ENCODE measurements at places on chromosomes 2 and 18.

- no peak for DNase-seq
Observed at GRCh38 chr2:223467196-223467595, 135.0 kb downstream of the SCG2 start.

GRCh38 chr2:105142239-105142638 is 99.3 kb upstream of the GPR45 start:
- no peak for DNase-seq

DNA sequence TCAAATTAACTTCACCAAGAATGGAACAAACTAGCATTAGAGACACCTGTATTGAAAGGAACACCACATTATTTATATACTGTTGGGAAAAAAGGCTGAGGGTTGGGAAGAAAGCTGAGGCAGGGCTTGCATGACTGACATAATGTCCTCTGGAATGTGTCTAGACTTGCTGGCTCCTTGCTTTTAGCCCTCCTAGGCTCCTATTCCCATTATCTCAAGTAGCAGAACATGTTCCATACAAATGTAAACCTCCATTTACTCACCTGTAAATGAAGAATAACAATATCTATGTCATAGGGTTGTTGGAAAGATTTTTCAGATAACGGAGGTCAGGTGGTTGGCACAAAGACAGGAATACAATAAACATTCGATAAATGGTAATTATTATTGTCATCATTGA is 976 bp upstream of the ACADL start:
- peak; percentile 10 for DNase-seq

GRCh38 chr2:105324732-105325131 is 4.8 kb downstream of the TGFBRAP1 start:
- peak; percentile 93 for DNase-seq

GRCh38 chr2:118850901-118851415 is 3.5 kb upstream of the EN1 start:
- no peak for DNase-seq

DNA sequence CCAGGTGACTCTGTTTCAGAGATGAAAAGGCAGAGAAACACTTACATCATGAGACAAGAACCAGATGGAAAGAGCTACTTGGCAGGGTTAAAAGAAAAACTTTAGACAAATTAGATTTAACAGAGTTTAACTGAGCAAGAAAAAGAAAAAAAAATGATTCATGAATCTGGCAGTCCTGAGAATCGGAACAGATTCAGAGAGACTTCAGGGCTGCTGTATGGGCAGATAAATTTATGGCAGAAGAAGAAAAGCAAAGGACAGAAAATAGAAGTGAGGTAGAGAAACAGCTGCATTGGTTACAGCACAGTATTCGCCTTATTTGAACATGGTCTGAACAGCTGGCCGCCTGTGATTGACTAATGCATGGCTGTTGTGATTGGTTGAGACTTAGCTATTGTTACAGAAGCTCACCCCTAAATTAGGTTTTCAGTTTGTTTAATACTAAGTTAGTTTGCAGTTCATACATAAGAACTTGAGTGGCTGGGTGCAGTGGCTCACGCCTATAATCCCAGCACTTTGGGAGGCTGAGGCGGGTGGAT is 43.0 kb upstream of the RHOB start:
- peak; percentile 71 for DNase-seq

GRCh38 chr2:62604336-62604735 is 98.3 kb upstream of the TMEM17 start:
- DNase-seq, result peak; percentile 36

DNA sequence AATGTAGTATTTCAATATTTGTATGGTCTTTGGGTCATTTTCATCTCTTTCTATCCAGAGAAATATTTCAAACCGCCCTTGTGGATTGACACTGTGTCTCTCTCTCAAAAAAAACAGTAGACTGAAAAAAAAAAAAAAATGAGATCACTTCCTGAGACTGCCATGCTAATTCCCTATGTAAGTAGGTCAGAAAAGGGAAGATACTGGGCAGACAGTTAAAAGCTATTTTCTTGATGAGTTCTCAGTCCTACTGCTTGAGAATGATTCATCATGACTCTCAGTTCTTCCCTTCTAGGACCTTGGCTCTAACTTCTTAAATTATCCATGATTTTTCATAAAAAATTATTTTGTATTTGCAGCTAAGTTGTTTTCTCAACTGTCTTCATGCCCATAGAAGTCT is 672.3 kb upstream of the REG3G start:
- no peak for DNase-seq

- DNase-seq, result no peak
Observed at GRCh38 chr2:74941284-74941683, 17.2 kb upstream of the POLE4 start.

DNA sequence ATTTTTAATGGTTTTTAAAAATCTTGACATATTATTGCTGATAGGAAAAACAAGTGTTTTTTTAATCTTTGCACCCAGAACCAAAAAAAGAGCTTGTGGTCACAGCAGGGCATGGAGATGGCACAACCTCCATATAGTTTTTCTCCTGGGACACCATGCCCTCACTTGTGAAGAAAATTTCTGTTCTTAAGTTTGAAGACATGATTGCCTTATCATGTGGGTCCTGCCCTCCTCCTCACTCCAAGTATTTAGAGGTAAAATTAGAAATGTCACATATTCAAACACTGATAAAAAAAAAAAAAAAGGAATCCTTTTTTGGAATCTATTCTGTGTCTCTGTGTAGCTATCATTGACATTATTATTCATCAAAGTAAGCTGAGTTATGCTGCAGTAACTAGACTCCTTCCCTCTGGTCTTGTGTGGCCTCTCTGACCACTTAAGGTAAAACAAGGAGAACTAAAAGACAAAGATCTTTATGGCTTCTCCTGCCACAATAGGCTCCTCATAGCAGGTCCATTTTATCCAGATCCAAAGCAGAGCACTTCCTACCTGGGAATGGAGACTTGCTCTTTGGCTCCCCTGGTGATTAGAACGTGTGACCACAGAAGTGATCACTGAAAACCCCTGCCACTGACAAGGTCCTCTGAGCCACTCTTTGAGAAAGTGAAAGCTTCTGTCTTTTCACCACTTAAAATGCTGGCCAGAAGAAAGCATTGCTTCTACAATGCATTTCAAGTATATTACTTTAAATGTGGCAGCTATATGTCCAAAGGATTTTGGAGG is 19.8 kb downstream of the ADD2 start:
- no peak for DNase-seq

GRCh38 chr2:11829324-11829946 is 83.0 kb downstream of the LPIN1 start:
- peak; percentile 42 for DNase-seq

DNA sequence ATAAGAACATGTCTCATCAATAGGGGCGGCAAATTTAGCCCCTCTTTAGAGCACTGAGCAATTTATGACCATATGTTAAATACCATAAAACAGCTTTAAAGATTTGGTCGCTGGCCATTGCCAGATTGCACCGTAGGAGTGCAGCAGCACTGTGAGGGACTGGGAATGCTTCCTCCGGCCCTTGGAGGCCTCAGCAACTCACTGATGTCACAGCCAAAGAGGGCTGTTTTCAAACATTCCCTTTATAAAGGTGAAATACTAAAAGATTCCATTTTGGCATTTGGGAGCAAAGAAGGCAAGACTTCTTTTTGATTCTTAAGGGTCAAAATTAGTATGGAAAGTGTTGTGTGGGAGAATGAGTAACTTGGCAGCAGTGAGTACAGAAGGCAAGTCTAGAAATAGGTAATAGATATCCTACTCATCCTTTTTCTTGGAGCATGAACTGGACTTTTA is 63.7 kb downstream of the BABAM2 start:
- peak; percentile 56 for DNase-seq

GRCh38 chr2:105439141-105439540 is 40.3 kb upstream of the FHL2 start:
- peak; percentile 45 for DNase-seq

DNA sequence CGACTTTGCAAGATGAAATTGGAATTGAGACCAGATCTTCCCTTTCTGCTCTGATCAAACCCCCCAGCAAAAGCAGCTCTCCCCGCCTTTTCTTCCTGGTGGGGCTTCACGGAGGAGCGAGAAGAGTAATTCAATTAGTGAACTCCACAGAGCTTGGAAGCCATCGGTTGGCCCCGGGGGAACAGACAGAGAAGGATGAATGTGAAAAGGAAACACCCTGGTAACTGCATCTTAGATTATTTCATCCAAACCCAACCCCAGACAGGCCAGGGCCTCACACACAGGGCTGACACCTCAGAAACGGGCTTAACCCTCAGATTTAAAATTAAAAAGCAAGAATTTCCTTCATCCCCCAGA is 18.3 kb downstream of the SMAD7 start:
- DNase-seq, result no peak

DNA sequence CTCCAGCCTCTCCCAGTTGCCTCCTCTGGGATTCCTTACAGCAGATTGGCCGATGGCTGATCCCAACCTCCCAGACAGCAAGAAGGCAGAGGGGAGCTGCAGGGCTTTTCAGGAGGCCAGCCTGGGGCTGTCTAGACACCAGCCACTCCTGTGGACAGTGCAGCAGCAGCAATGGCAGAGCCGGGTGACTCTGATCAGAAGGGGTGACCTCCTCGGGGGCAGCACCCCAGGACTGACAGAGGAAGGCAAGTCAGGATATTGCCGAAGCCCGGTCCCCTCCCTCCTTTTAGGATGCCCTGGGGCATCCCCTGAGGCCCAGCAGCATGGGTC is 84.5 kb downstream of the INHBB start:
- DNase-seq, result no peak

GRCh38 chr2:139905624-139906023 is 1125.4 kb upstream of the NXPH2 start:
- DNase-seq, result no peak

DNA sequence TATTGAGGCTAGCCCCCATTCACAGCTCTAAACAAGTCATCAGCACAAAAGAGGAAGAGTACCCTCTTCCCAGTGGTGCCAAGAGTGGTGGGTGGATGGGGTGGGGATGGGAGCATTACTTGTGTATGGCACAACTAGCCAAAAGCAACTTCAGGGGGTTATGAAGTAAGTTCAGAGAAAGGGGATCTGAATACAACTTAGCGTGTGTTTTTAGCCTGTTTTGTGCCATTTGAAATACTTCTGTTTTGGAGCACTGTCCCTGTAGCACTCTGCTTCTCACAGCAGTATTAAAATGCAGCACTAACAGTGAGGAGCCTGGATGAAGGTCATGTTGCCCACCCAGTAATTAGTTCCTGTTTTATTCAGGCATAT is 113.5 kb downstream of the CRIM1 start:
- DNase-seq, result no peak

- DNase-seq, result no peak
Observed at GRCh38 chr2:237701033-237701858, 73.9 kb downstream of the LRRFIP1 start.

GRCh38 chr2:43482961-43483360 is 112.9 kb downstream of the THADA start:
- peak; percentile 73 for DNase-seq

DNA sequence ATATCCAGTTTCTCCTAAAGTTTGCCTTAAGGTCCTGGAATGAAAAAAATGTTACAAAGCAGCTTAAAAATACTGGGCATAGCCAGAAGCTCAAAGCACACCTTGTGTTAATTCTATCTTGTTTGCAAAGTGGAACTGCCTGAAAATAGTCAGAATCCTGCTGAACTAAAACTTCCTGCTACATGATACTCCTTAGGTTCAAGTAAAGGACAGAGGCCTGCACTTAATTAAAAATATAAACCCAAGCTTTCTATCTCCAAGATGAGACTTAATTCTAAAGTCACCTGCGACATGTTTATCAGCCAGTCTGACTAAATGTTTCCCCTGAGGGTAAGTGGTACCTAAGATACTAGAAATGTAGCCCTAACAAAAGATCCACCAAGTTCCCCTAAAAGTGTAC is 103.4 kb downstream of the CHST9 start:
- no peak for DNase-seq

GRCh38 chr2:126239320-126239955 is 416.5 kb upstream of the GYPC start:
- DNase-seq, result no peak

- DNase-seq, result no peak
Observed at GRCh38 chr18:56202678-56203077, 435.7 kb downstream of the TXNL1 start.

DNA sequence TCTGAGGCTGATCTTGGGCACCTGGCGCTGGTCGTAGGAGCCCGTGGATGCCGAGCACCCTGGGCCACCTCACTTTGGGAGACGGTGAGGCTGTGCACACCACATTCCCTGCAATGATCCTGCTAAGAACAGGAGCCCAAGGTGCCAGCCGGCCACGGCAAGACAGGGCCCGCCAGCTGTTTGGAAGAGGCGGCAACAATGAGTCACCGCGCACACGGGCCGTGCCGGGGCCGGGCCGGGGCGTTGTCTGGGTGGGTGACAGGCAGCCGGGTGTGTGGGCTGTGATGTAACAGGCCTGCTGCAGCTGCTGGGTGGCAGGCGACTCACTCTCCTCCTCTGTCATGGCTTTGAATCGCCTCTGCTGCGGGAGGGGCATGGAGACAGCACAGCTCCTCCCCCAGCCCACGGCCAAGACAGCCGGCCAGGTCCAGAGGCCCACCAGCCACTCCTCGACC is 49.7 kb upstream of the ODC1 start:
- peak; percentile 66 for DNase-seq

GRCh38 chr2:117086943-117087250 is 727.6 kb upstream of the DDX18 start:
- no peak for DNase-seq

DNA sequence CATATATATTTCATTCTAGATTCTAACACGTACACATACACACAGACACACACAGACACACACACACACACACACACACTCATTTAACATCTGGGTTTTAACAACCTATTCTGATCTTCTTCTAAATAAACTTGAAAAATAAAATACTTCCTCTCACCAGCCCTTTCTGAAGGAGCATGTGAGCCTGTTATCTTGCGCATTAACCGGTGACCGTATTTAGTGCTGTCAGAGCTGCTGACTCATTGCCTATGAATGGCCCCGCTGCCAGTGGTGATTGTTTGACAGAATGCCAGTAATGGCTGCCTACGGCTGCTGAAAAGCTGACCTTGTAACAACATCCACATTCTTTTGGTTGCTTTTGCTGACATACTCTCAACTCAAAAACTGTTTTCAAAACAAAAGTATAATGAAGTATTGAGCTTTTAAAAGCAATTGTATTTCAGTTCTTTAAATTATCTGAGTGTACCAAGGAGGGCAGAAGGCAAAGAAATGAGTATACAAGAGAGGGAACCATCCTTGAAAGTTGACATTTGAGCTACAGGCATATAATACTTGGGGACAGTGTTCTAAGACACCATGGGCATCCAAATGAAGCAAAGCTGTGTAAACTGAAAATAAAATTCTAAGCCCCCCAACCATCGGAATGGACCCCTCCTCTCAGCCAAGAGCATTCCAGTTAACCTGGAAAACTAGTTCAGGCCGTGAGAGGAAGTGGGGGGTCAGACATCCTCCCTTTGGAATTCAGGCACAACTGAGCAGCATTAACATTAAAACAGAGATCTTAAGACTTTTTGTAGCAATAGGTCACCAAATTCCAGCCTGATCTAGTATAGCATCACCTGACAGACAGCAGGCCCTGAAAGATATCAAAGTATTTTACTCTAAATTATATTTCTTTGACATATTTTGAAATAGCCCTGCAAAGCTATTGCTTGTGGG is 50.2 kb upstream of the DTNA start:
- DNase-seq, result peak; percentile 97

GRCh38 chr2:202786842-202787241 is 84.7 kb downstream of the ICA1L start:
- no peak for DNase-seq
